Nephron progenitor cell (in vitro differentiated cells): ENCODE measurements at places on chromosomes 5 and 9.

GRCh38 chr9:35791297-35791921, at the start of gene NPR2:
TSS of gene NPR2 (plus strand) at chr9:35791591. CDS start at chr9:35792409, 818 bp downstream.
- DNase-seq: peak; percentile 72

- no peak for DNase-seq
These were observed 423.2 kb upstream of the PAPPA start for GRCh38 chr9:115730396-115730795.

- no peak for DNase-seq
These were observed 374 bp upstream of the SLC1A3 start for GRCh38 chr5:36606036-36606427.

GRCh38 chr9:126875756-126876510, 15.5 kb downstream of the ZBTB34 start:
- no peak for DNase-seq

DNA sequence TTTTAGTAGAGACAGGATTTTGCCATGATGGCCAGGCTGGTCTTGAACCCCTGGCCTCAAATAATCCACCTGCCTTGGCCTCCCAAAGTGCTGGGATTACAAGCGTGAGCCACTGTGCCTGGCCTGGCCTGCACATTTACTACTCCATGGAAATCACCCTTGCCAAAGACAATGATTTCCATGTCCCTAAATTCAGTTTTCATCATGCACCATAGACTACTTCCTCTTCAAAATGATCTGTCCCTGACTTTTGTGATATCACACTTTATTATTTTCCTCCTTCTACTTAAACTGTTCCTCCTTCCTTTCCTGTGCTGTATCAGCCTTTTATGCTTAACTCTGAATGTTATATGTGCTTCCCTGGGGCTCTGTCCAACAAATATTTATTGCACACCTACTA, 20.3 kb downstream of the SLC28A3 start:
- no peak for DNase-seq

DNA sequence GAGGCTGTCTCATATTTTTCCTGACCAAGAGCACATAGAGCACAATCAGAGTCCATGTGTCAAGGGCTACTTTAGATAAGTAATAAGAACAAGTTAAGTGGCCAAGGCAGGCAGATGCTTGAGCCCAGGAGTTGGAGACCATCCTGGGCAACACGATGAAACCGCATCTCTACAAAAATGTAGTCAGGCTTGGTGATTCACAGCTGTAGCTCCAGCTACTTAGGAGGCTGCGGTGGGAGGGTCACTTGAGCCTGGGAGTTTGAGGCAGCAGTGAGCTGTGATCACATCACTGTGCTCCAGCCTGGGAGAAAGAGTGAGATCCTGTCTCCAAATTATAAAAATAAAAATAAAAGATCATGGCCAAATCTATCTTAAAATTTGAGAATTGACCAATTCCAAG, 767.9 kb upstream of the CTNND2 start:
- no peak for DNase-seq

- DNase-seq: no peak
These were observed 83.2 kb downstream of the PTPDC1 start for GRCh38 chr9:94167376-94167890.

- DNase-seq: no peak
These were observed 187.5 kb upstream of the RORB start for GRCh38 chr9:74309654-74310053.

- no peak for DNase-seq
These were observed 117.4 kb downstream of the WDR41 start for GRCh38 chr5:77374686-77375085.

GRCh38 chr5:40775846-40776657, 20.3 kb upstream of the TTC33 start:
- no peak for DNase-seq

DNA sequence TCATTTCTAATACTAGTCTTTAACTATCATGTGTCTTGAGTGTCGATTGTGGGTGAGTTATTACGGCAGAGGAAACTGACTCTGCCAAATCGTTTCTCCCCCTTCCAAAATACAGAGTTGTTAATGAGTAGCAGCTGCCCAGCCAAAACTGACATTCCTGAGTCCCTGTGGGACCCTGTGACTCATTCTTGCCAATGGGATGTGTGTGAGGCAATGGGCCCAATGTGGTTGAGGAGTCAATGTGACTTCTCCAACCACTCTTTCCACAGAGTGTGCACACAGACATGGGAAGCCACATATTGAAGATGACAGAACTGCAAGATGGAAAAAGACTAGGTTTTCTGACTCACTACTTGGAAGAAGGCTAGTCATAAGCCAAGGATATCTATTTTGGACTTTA, 434.7 kb downstream of the DTWD2 start:
- DNase-seq: no peak

GRCh38 chr9:125586172-125586511, 120.9 kb downstream of the MAPKAP1 start:
- no peak for DNase-seq

DNA sequence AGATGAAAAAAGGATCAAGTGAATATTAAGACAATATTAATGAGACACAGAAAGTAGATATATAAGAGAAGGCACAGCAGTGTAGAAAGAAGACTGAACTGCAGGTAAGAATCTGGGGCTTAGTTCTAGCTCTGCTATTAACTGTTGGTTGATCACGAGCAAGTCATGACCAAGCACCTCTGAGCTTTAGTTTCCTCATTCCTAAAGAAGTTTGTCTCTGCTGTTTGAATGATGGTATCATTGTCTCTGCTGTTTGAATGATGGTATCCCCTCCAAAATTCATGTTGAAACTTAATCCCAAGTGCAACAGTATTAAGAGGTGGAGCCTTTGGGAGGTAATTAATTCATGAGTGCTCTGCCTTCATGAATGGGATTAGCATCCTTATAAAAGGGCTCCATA, 2.5 kb upstream of the NME5 start:
- DNase-seq: no peak

DNA sequence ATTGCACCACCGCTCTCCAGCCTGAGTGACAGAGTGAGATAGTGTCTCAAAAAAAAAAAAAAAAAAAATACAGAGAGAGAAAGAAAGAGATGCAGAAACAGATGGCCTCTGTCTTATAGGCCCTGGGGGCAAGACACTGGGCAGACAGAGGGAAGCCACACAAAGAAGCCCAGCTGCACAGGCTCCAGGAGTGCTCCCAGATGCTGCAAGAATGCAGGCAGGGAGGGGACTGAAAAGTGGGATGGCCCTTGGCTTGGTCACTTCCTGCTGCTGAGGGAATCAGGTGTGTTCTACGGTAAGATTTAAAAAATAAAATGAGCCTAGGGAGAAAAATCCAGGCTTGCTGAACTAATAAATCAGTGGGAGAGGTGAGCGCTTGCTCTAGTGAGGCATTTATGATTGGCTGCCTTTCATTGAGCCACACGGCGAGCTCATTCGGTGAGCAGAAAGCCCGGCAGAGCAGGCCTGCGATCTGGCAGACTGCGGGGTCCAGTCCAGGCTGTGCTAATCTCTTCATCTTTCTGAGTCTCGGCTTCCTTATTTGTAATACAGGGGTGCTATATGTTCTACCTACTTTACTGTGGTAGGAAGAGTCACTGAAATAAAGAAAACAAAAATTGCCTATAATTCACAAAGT, 80.6 kb downstream of the RAD23B start:
- DNase-seq: no peak

DNA sequence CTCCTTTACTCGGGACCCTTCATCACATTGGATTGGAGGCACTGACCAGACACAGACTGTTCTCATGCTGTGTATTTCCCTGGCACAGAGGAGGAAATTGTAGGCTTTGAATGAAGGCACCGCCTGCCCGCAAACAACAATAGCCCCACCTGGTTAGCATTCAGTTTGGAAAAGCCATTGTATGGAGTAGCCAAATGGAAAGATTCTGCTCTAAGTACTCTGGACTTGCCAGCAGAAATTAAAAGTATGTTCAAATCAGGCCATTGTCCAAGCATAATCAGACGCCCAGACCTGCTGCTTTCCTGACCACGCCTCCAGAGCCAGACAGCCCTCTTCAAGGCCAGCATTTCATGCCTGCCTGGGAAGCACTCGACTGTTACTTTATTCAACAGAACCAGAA, 8.0 kb upstream of the SEMA4D start:
- no peak for DNase-seq

- no peak for DNase-seq
These were observed 2.5 kb upstream of the VCAN start for GRCh38 chr5:83469075-83469474.

DNA sequence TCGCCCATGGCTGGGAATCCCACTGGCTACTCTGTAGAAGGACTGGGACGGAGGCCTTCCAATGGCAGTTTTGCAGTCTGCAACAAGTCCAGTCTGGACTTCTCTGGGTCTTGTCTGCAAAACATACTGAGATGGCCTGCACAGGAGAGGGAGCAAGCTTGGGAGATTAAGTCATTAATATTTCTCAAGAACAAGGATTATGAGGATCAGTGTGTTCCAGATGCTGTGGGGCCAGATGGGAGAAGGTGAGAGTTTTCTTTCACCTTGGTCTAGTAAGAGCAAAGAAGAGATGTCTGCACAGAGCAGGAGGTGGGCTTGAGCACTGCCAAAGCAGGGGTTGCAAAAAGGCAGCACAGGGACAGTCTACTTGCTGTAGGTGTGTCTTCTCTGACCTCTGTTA, at the start of gene PDE6A:
Gene PDE6A (minus strand): TSS at position 128 of the 400 bp plus-strand sequence. CDS start 120 bp downstream, at position 8.
- DNase-seq: no peak

DNA sequence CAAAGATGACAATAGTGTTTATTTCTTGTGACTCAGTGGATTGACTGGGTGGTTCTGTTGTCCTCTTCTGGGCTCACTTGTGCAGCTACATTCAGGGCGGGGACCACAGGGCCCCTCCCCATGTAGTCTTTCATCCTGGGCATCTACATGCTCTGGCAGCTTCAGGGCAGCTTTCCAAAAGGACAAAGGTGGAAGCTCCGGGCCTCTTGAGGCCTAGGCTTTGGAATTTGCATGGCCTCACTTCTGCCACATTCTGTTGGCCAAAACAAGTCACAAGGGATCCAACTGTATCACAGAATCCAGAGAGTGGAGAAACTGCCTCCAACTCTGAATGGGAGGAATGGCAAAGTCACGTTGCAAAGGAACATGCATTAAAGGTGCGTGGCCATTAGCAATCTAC, 64.3 kb downstream of the ARHGAP26 start:
- no peak for DNase-seq

- DNase-seq: no peak
These were observed 227.3 kb downstream of the MLLT3 start for GRCh38 chr9:20394969-20395368.

DNA sequence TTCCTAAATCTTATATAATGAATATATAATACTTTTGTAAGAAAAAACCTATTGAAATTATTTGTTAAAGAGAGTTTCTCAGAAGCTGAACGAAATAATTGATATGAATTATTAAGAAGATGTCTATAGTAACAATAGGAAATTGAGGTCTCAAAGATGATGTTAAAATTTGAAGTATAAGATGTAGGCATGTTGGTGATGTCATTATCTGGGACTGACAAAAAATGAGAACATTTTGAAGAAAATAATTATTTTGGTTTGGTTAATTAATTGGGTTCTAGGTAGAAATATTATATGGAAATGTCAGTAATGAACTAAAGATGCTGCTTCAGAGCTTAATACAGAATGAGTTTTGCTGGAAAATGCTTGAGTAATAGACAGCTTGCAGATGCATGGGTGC, 501.4 kb upstream of the ST8SIA4 start:
- no peak for DNase-seq

DNA sequence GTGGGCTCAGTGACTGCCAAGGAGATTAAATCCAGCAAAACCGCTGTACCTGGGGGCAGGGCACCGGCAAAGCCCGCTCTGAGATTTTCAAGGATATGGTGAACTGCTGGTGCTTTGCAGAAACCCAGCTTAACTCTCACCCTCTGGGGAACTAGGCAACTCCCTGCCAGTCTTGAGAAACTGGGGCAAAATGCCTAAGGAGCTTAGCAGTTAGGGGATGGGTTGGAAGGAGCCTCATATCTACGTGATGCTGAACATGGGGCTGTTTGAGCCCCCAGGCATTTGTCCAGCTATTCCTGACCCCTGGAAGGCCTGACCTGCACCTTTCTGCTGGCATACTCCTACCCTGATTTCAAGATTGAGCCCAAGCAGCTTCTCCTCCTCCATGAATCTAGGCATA, 108.6 kb upstream of the TBC1D2 start:
- DNase-seq: no peak

DNA sequence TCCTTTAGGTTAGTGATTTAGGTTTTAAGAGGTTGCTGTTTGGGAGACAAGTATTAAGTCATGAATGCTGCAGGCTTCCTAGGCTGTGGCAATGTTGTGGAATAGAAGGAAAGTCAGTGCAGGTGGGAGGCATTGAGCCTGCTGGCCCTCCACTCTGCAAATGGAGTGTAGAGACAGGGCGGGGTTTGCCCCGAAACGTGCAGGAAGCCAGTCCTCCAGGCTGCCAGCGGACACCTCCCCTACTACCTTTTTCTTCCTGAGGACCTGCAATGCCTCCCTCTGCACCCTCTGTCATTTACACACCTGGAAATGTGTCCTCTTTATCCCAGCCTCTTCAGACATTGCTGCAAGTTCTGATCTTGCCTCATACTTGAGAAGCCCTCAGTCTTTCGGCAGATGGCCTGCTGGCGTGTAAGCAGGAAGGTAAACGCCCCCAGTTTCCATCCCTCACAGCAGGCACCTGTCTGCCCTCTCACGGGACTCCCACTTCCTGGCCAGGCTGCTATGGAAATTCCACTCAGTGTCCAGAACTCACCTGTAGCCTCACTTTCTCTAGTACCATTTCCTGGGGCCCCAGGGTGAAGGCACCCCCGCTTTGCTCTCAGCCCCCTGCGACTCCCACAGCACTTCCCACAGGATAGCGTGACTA, 81.6 kb upstream of the BOD1 start:
- DNase-seq: no peak

GRCh38 chr5:177316005-177316404, 4.3 kb upstream of the MXD3 start:
- DNase-seq: no peak

DNA sequence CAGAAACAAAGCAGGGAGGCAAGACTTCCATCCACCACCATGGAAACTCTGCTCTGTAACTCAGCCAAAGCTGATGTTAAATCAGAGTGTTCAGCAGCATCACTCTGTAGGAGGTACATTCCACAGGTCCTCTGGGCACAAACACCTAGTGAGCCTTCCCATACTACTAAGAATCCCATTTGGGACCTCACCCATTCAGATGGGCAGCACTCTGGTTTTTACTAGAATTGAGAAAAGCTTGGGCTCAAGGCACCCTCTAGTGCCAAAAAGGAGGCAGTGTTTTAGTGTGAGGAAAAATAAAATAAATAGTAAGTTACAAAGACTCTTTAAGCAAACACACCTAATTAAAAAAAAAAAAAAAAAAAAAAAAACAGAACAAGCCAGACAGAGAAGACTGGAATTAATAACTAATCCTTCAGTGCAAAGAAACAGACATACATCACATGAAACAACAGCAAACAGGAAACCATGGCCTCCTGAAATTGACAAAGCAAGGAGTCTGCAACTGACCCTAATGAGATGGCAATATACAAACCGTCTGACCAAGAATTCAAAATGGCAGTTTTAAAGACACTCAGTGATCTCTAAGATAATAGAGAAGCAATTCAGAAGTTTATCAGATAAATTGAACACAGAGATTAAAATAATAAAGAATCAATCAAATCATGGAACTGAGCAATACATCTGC, 159.5 kb downstream of the GNA14 start:
- DNase-seq: no peak

- DNase-seq: no peak
These were observed 386.6 kb upstream of the RPS23 start for GRCh38 chr5:82664732-82665131.
